Stimulated activated CD4-positive, alpha-beta T cell treated with anti-CD3 and anti-CD28 coated beads, Interleukin-2, amount 100 ng/mL, for 24 hours (primary cell): ENCODE measurements at places on chromosomes 11 and 22.
A peak's percentile ranks its signal among the peaks of the same experiment; 100 is the strongest.

GRCh38 chr11:34380696-34381095, 22.9 kb upstream of the ABTB2 start:
- no peak for DNase-seq

DNA sequence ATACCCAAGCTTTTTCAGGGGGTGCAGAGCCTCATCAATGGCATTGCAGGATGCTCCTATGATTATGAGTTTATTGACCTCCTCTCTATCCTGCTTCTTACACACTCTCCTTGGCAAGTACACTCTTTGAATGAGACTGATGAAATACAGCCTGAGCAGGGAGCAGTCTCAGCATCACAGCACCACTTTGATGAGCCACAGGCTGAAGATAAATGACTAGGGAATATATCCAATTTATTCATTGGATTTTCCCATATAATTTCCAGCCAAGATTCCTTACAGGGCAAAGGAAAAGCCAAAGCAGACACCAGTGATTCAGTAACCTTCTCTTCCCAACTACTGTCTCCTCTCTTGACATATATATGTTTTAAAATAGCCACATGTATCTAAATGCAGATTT, 79.2 kb downstream of the CASP12 start:
- DNase-seq: no peak

DNA sequence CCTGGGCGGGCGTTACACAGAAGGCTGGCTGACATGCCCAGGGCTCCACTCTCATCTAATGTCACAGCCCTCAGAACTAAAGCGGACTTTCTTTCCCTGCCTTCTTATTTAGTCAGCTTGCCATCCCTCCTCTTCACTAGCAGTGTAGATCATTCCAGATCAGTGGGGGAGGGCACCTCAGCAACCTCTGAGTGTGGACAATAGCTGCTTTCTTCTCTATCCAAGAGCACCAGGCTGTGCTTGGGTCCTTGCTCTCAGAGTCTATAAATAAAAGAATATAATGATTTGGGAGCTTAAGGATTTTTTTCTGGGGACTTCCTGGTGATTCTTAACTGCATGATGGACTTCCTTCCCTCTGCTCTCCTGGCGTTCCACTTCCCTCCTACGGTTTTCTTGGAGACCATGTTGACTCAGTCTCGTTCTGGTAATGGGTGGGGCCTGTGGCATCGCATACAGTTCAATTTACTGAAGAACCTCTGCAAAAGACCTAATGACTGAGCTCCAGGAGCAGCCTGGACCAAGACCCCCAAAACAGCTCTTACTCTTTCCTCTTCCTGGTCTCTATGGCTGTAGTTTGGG, 2.9 kb upstream of the HMBS start:
- DNase-seq: no peak

DNA sequence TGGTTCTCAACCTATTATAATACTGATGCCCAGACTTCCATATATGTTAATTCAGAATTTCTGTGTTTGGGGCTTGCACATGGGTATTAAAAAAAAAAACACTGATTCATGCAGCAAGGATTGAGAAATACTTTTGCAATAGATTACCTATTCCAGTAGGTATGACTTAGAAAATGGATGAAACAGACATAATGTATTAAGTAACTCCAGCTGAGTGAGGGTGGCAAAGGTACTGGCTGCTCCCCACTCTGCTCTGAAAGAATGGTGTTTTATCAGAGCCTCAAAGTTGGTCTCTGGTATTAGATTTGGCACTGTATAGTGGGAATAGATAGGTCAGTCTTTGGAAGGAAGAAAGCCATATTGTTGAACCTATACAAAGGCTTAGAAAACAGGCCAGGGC, 234.3 kb upstream of the FOLH1 start:
- DNase-seq: no peak

DNA sequence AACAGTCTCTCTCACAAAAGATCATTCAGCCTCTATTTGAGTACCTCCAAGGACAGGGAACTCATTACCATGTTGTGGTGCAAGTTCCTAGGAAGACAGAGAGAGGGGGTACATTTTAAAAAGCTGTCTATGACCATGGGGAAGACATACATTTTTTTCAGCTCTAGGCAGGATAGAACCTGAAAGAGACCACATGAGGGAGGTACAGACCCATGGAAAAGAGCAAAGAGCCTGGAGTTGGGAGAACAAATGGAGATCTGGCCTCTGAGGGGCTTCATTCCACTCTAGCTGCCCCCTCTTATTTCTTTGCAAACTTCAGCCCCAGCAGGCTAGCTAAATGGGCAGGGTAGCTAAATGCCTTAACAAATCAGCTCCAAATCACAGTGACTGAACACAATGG, 36.3 kb downstream of the KCNC1 start:
- no peak for DNase-seq

- no peak for DNase-seq
These were observed 225.6 kb upstream of the ZBED5 start for GRCh38 chr11:11083441-11083840.

GRCh38 chr22:44112191-44112590, 68.5 kb upstream of the PARVG start:
- no peak for DNase-seq

- no peak for DNase-seq
These were observed 14.6 kb downstream of the TSPAN32 start for GRCh38 chr11:2316169-2316962.

DNA sequence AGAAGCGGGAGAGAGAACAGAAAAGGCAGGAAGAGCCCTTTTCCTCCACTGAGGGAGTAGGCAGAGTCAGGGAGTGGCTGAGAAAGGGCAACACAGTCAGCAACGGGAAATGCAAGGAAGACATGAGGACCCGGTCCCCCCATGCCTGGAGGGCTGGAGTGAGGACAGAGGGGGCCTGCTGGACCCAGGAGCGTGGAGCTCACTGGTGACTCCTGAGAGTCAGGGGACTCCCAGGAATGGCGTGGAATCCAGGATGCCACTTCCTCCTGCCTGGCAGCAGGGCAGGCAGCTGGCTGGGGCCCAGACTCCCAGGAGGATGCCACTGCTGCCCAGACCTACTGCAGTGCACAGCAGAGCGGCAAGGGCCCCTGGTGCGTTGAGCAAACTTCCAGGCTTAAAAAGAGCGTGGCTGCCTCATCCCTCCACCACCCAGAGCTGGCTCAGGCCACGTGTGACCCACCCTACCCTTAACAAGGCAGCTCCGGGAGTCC, 11.3 kb downstream of the C11orf21 start:
- peak; percentile 12 for DNase-seq

DNA sequence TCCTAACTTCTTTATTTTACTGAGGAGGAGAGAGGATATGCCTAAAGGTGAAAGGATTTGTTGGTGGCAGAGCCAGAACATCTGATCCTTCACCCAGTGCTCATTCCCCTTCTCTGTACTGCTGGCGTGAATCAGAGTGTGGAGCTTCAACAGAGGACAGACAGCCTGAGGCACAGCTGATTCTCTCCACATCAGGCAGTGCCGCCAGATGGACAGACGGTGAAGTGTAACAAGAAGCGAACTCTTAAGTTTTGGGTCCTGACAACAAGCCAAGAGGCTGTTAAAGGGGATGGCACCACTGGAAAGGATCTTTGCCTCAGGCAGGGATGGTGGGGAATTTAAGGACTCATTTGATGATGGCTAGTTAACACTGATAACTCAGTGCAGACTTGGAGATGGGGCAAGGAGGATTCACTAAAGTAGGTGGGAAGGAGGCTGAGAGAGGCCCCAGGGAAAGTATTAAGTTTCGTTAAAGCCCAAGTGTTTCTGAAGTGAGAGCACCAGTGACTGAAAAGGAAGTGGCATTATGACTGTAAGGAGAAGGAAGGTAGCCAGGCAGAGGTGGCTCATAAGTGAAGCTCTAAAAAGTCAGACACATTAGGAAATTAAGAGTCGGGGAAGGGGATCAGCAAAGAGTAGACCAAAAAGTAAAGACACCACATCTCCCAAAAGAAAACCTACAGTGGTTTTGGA, 81.3 kb downstream of the CLPB start:
- DNase-seq: peak; percentile 8

GRCh38 chr11:72613977-72614376, 60.2 kb downstream of the PDE2A start:
- peak; percentile 11 for DNase-seq

GRCh38 chr11:110345743-110346142, 49.3 kb upstream of the RDX start:
- no peak for DNase-seq

DNA sequence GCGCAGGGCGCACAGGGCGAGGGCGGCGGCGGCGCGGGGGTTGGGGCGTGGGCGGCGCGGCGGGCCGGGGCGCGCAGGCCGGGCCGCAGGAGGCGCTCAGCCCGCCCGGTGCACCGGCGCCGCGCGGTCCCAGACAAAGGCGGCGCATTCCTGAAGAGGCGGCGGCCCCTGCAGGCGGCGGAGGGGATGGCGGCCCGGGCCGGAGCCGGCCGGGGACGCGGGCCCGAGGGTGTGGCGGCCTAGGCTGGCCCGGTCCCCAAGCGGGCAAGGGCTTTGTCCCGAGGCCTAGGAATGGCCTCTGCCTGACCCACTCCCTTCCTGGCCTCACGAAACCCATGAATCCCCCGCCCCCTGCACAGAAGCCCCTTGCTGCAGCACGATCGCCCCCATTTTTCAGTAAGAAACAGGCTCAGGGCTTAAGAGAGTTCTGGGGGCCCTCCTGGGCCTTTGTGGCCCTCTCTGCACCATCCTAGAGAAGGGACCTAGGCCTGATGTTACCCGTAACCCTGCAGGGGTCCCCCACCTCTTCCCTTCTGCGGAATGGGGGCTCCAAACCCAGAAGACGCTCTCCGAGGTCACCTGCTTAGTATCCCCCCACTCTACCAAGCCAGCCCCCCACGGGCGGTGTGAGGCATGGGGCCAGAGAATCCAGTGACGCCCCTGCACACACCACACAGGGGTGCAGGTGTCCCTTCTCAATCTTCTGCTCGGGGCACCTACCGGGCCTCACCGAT, at the start of gene RTN4R:
Gene RTN4R (minus strand): TSS at position 40 of the 734 bp plus-strand sequence. CDS start 226 bp downstream, outside the sequence.
- DNase-seq: peak; percentile 71

DNA sequence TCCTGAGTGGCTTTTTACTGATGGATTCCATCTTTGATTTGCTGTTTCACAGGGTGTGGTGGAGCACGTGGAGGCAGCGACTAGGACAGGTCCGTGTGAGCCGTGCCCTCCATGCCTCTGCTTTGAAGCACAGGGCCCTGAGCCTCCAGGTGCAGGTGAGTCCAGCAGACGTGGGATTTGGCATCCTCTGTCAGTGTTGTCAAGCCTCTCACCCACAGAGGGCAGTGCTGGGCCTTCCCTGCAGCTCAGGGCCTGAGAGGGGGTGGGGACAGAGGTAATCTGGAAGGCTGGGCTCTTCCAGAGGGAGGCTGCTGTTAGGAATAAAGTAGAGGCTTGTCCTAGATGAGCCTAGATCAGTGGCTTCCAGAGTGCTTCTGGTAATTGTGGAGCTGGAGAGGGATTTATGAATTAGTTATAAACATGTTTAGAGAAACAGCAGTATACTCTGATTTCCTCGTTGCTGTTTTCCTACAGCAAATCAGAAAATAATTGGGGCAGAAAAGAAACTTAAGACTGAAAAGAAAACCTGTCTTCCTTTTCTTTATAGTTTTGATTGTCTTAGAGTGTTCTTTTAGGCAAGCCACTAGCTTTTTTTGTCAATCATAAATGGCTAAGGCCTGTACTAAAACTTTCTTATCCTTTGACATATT, 65.0 kb downstream of the SFI1 start:
- peak; percentile 69 for DNase-seq

GRCh38 chr11:91802475-91802874, 422.1 kb upstream of the FAT3 start:
- DNase-seq: no peak

- DNase-seq: no peak
These were observed 35.5 kb upstream of the SPON1 start for GRCh38 chr11:13926981-13927380.

- no peak for DNase-seq
These were observed 2.0 kb upstream of the NLRX1 start for GRCh38 chr11:119166368-119167076.

DNA sequence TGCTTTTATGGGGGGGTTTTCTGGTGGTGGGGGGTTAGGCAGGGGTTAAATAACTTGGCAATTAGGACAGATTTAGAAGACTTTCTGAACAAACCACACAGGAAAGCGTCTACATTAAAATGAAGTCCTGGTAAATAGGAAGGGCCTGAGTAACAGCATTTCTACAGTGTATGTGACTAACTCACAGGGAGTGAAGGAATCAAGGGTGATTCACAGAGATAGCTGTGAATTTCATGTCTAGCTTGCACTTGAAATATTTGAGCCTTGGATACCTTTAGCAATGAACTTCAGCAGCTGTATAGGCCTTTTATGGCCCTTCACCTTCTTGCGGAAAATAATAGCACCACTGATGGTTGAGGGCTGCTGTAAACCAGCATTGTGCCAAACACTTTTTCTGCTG, 26.1 kb upstream of the LDHA start:
- DNase-seq: no peak

GRCh38 chr22:27107824-27108223, 450.4 kb downstream of the MIAT start:
- no peak for DNase-seq

- DNase-seq: no peak
These were observed 24.5 kb upstream of the LIMK2 start for GRCh38 chr22:31187627-31188026.

DNA sequence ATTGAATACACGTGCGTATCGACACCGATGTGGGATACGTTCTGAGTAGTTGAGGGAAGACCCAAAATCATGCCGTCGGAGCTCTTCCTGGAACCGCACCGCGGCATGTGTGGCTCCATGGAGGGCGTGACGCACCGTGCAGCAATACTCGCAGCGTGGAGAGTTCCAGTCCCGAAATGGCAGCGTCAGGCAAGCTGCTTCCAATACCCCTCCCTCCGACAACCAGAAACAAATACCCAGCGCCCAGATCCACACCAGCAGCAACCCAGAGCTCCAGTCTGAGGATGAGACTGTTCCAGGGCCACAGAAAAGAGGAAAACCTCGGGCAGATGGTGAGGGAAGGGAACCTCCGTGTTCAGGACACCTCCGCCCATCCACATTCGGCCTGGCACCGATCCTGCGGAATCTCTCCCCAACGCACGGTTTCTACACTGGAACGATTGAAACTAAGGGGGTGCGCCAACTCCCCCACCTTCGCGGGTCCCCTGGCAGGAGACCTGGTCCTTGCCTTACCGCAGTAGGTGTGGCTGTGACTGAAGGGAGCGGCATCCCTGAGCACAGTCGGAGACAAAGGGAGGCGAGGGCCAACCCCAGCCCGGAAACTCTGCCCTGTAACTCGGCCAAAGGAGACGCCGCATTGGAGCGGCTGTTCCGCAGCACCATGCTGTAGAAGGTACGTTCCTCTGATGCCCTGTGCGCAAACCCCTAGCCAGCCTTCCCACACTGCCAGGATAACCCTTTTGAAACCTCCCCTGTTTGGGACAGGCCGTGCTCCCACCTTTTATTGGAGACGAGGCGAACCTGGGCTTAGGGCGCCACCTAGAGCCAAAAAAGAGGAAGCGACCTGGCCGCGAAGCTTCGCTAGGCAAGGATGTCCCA, 28.2 kb downstream of the DBX1 start:
- peak; percentile 61 for DNase-seq

GRCh38 chr22:20203142-20203551, 52.3 kb upstream of the CCDC188 start:
- DNase-seq: no peak

- DNase-seq: no peak
These were observed 392.2 kb downstream of the TBC1D22A start for GRCh38 chr22:47154621-47155081.

GRCh38 chr11:15988693-15989231, 367.6 kb downstream of the SOX6 start:
- no peak for DNase-seq
